Activated CD4-positive, alpha-beta T cell treated with anti-CD3 and anti-CD28 coated beads for 4 hours (primary cell): ENCODE measurements at places on chromosomes 5 and 9.

GRCh38 chr9:20016611-20017010 is 227.8 kb upstream of the SLC24A2 start:
- DNase-seq, result no peak

DNA sequence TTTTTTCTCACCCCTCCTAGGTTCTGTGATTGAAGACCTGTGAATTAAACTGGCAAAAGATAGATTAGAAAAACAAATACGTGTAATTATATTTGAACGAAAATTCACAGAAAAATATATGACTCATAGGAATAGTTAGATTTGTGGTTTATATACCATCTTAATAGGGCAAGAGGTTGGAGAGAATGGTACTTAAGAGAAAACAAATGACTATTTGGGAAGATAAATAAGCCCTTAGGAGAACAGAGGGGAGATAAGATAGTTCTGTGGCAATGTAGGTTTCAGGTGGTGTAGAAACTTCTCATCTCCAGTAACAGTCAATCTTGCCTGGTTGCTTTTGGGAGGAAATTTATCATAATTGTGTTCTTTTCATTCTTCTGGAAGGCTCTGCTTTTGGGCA is 122.0 kb downstream of the PRDM9 start:
- DNase-seq, result no peak

DNA sequence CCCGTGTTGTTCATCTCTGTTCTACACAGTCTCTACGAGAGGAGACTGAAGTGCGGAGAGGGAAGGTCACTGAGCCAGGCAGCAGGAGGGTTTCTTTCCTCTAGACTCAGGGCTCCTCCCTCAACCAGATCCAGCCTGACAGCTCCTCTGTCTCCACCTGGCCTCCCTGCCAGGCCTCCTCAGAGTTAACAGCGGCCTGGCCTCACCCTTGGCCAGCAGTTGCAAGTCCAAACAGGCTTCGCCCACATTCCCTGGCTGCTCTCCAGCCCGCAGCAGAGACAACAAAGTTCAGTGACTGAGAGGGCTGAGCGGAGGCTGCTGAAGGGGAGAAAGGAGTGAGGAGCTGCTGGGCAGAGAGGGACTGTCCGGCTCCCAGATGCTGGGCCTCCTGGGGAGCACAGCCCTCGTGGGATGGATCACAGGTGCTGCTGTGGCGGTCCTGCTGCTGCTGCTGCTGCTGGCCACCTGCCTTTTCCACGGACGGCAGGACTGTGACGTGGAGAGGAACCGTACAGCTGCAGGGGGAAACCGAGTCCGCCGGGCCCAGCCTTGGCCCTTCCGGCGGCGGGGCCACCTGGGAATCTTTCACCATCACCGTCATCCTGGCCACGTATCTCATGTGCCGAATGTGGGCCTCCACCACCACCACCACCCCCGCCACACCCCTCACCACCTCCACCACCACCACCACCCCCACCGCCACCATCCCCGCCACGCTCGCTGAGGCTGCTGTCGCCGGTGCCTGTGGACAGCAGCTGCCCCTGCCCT is at the start of gene HRCT1:
TSS of gene HRCT1 (plus strand) at position 291 of the 768 bp plus-strand sequence. CDS start at position 377, 86 bp downstream.
- DNase-seq, result no peak

- no peak for DNase-seq
Measured at GRCh38 chr5:109779036-109779735, 89.5 kb downstream of the MAN2A1 start.

- DNase-seq, result no peak
Measured at GRCh38 chr5:124519396-124519795, 227.0 kb downstream of the ZNF608 start.

GRCh38 chr5:6781716-6782115 is 68.5 kb downstream of the TENT4A start:
- no peak for DNase-seq
